Cardiac muscle cell (in vitro differentiated cells and primary cell): ENCODE measurements at places on chromosomes 2 and 18.
A peak's percentile ranks its signal among the peaks of the same experiment; 100 is the strongest.

GRCh38 chr2:18209934-18210639 lies 331.6 kb downstream of the KCNS3 start:
- DNase-seq = peak; percentile 25

GRCh38 chr18:23266717-23267446 lies 131.6 kb downstream of the CABLES1 start:
- no peak for DNase-seq

GRCh38 chr18:23918395-23919032 lies 96.0 kb upstream of the TTC39C start:
- DNase-seq = peak; percentile 88

DNA sequence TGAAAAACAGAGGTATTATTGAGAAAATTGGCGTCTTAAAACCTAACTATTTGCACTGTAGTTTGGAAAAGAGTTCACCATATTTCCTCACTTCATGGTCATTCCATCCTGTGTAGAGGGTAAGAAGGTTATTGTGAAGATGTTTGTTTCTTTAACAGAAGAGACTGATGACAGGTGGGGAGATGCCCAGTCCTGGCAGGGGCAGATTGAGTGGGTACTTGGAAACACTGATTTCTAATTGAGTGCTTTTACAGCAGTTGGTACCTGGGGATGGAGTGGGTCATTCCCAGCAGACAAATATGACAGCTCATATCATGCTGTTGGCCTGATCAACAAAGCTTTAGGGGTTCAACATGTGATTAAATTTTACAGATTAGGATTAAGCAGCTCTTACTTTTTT lies 67.5 kb downstream of the MYOM1 start:
- peak; percentile 27 for DNase-seq

DNA sequence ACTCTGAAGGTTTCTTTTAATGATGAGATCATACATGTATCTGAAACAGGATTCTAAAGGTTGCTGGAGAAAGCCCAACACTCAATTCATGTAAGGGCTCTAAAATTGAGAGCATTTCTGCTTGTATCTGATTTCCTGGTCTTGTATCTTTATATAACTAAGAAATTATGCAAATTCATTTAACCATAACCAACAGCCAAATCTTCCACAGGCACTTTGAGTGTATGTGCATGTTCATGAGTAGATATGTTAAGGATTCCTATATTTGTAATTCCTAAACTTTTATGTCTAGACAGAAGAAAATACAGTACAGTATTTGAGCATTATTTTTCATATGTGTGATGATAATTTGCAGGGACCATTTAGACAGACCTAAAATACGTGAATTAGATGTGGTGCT lies 20.4 kb upstream of the PELI1 start:
- no peak for DNase-seq

DNA sequence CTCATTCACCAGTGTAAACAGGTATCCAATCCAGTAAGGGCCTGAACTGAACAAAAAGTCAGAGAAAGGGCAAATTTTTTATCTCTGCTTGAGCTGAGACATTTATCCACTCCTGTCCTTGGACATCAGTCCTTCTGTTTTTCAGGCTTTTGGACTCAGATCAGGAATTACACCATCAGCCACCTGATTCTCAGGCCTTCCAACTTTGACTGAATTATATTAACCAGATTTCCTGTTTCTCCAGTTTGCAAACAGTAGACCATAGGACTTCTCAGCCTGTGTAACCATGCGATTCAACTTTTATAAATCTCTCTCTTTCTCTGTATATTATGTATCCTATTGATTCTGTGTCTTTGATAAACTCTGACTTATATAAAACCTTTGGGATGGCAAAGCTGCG lies 289.3 kb upstream of the CDH2 start:
- DNase-seq = no peak

DNA sequence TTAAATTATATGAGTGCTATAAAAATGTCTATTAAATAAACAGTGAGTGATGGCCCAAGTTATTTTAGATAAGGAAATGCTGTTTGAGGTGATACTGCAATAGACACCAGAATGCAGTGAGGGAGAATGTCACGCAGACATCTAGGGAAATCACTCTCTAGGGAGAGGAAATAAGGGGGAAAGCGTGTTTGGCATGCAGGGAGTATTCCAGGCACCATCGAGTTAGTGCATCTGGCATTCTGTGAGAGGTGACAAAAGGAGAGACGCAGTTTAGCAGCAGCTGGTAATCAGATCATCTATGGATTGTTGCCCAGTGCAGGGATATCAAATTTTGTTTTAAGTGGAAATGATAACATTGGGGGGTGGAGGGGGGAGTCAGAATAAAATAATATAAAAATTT lies 175.4 kb upstream of the NETO1 start:
- DNase-seq = peak; percentile 11
